A172 (cell line): ENCODE measurements at places on chromosomes 2 and 18.

DNA sequence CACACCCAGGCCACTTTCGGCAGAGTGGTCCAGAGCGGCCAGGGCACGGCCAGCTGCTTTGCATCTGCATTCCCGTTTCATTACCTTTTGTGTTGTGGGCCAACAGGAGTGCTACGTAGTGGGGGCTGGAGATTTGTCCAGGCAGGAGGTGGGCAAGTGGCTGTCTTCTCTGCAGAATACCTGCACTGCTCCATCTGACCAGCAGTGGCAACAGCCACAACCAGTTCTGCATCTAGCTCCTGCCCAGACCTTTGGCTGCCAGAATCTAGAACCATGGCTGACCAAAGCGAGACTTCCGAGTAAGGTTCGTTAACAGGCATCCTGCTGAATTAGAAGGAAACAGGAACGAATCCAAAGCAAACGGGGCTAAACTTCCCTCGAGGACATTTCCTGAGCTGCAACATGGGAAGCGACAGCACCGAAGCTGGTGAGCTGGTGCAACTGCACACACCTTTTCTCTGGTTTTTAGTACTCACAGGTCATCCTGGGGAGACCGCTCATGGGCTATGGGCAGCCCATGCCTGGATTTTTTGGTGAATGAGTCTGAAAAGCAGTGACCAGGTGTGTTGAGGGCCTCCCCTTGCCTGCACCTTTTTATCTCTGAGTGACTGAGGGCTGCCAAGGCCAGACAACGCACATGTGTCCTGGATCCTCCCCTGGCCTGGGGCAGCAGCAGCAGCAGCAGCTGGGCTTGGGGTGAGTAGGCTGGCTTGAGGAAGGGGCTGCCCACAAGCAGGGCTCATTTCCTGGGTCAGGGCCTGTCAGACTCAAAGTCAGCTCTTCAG is 10.5 kb downstream of the GDF7 start:
- DNase-seq = no peak

DNA sequence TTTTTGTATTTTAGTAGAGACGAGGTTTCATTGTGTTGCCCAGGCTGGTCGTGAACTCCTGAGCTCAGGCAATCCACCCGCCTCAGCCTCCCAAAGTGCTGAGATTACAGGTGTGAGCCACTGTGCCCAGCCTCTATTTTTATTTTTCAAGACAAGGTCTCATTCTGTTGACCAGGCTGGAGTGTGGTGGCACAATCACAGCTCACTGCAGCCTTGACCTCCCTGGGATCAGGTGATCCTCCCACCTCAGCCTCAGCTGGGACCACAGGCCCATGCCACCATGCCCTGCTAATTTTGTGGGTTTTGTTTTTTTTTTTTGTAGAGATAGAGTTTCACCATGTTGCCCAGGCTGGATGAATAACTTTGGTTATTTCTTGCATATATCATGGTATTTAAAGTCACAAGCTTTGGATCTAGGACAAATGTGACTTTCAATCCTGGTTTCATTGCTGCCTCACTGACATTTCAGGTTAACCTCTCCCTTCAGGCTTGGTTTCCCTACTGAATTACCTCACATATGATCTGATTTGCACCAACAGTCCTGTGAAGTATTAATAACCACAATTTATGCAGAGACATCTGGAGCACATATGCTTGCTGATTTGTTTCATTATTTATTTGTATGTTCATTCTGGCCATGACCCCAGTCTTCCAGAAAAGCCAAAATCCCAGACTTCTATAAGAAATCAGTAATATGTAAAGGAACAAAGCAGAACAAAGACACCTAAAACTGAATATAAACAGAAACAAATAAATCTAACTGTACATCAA is 17.5 kb upstream of the RAB31 start:
- DNase-seq = no peak

DNA sequence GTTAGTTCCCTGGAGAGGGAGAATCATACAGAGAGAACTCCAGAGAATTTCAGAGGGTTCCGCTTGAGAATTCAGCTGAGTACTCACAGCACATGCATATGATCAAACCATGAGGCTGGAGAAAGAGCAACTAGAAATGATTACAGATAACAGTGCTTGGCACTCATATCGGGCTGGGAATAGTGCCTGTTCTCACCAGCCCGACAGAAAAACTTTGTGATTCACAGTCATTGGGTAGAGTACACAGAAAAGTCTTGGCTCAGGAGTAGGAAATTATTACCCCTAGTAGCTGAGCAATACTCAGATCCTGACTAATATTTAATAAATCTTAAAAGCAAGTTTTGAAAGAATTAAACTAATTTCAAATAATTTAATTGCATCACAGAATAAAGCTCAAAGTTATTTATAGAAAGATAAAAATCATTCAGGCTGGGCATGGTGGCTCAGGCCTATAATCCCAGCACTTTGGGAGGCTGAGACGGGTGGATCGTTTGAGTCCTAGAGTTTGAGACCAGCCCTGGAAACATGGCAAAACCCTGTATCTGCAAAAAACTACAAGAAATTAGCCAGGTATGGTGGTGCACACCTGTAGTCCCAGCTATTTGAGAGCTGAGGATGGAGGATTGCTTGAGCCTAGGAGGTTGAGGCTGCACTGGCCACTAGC is 6.8 kb downstream of the WDPCP start:
- no peak for DNase-seq

- no peak for DNase-seq
These were observed 49.2 kb downstream of the PKDCC start for GRCh38 chr2:42096869-42097591.
